ENCODE measurements at places on chromosomes 2 and 18.

- no peak for DNase-seq
Measured at GRCh38 chr18:57749604-57749970, 53.5 kb downstream of the ATP8B1 start.

GRCh38 chr18:8504880-8505435, 104.3 kb upstream of the RAB12 start:
- no peak for DNase-seq

DNA sequence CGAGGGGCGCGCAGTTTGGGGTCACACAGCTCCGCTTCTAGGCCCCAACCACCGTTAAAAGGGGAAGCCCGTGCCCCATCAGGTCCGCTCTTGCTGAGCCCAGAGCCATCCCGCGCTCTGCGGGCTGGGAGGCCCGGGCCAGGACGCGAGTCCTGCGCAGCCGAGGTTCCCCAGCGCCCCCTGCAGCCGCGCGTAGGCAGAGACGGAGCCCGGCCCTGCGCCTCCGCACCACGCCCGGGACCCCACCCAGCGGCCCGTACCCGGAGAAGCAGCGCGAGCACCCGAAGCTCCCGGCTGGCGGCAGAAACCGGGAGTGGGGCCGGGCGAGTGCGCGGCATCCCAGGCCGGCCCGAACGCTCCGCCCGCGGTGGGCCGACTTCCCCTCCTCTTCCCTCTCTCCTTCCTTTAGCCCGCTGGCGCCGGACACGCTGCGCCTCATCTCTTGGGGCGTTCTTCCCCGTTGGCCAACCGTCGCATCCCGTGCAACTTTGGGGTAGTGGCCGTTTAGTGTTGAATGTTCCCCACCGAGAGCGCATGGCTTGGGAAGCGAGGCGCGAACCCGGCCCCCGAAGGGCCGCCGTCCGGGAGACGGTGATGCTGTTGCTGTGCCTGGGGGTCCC, at the start of gene ITGA4:
Gene ITGA4, plus strand, starts transcription at position 266 of the 620 bp plus-strand sequence. Its CDS starts 269 bp downstream, at position 535.
- DNase-seq = peak; percentile 89

DNA sequence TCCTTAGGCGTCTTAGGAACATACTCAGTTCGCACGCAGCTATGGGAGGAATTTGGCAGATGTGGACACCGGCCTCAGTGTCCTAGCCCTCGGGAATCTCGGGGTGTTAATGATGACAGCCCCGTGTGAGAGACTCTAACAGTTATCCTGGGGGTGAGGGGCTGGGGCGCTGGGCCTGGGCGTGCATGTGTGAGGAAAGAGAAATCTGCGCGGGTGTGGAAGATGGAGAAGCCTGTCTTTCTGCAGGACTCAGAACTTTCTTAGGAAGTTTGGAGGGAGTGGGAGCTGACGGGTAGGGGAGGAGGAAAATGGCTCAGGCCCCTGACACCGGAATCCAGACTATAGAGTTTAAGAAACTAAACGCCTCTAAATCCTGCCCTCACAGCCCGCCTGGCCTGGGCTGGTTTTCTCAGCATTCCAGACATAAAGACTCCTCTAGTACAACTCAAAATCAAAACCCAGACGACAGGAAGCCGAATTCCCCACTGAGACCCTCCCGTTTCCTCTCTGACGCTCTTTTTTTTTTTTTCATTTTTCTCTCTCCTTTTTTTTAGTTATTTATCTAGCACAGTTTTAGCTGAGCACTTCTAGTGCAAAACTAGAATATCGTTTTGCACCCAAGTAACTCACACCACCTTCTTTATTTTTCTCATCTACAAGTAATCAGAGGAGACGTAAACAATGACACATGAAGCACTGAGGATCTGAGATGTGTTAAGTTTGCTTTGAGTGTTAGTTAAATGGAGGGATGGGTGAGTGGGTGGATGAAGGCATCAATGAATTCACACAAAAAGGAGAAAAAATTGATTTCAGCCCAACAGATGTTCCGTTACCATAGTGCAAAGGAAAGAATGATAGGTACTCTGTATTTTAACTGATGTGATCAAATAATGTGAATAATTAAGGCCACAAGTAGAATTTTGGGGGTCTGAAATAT, 1.2 kb upstream of the HAAO start:
- DNase-seq = no peak

DNA sequence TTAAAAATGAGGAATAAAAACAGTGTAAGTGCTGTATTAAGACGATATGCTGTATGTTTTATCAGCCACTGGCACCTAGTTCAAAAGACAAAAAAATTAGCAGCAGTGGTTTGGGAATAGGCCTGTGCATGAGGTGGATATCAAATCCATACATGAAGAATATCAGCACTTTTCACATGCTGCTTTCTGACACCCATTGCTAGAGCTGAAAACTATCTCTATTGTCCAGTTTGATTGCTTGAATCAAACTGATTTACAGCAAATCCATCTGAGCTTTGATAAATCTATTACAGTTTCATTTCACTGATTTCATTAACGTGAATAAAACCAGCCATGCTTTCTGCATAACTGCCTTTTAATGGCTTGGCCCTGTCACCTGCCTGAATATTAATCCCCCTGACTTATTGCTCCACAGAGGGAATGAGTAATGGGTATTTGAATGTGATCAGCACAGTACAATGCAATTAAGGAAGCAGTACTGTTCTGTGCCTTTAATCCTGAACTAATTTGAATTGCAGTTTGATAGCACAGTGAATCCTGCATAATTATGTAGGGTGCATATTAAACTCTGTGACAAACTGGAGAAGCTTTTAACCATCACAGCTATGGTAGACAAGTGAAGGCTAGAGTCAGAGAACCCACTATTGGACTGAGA, 154.0 kb downstream of the GPD2 start:
- no peak for DNase-seq

DNA sequence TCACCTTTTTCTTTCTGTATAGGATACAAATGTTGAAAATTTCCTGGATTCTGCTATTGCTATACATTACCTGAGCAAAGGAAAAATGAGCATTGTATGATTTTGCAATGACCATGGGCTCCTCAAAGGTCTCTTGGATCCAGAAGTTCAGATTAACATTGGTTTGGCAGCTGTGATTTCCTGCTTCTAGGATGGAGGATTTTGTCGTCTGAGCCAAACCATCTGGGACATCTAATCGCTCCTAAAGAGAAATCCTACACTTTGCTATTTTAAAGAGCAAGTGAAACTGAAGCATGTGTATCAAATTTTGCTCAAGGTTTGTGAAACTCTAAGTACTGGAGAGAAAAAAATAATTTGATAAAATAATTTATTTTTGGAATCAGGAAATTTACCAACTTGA, 115.1 kb upstream of the ST6GAL2 start:
- no peak for DNase-seq
